ENCODE measurements at places on chromosomes 1 and 21.

GRCh38 chr1:238409191-238409850 is 518.6 kb upstream of the ZP4 start:
- DNase-seq: no peak

- no peak for DNase-seq
Observed at GRCh38 chr1:172837816-172838679, 179.1 kb downstream of the FASLG start.

GRCh38 chr1:160855181-160855981 is 7.3 kb downstream of the CD244 start:
- no peak for DNase-seq

DNA sequence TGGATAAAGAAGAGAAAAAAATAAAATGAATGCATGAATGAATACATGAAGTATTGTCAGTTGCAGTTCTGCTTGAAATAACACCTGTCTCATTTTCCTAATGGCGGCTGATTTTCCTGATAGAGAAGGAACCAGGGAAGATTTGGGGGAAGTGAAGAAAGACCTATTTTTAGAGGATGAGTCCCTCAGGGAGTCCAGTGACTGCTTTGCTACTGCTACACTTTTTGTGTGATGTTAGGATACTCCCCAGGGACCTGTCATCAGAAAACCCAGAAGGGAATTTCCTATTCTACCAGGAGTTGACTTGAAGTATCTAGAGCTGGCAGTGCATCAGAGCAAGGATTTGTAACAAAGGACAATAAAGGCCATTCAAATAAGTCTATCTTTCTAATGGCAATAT is 114.8 kb downstream of the MAB21L3 start:
- no peak for DNase-seq

DNA sequence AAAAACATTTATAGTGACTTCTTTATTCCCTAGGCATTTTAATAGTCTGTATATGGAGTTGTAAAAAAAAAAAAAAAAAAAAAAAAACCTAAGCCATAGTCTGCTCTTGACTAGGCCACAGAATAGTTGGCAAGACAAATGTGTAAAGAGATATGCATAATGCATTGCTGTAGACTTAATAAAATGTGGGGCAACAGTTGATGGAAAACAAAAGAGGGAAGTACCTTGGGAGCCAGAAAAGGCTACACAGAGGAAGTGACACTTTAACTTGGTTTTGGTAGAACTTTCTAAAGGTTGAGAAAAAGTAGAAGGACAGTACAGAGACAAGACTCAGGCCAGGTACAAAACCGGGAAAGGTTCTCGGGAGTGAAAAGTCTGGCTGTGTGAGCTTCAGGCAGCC is 802.9 kb upstream of the ADAMTS5 start:
- no peak for DNase-seq

GRCh38 chr1:82091729-82092128 is 291.0 kb downstream of the ADGRL2 start:
- no peak for DNase-seq

DNA sequence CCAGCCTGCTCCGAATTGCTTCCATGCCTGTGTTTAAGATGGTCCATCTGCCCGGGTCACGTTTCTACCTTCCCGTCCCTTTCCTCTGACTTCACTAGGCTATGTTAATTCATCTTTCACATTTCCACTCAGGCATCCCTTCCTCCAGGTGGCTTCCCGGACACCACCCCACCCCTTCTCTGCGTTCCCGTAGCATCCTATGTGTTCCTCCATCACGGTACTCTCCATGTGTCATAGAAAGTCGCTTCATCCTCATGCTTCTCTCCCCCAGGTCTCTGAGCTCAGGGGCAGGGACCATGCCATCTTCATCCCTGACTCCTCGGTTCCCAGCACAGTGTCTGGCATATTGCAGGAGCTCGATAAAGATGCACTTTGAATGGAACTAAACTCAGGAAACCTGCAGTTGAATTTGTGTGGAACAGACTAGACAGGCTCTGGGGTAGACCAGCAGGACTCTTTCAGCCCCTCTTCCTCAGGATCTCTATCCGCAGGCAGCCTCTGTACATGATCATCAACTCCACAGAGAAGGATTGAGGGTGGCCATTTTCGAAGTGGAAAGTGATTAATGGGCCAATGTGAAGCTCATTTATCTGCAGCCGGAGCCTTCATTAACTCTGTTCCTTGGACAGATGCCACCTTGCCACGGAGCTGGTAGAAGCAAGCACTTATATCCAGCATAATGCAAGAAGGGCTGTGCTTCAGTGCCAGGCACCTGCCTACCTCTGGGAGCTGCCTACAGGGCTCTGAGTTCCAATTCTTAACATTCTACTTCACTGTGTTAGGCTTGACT is 9.1 kb downstream of the C1orf226 start:
- no peak for DNase-seq

DNA sequence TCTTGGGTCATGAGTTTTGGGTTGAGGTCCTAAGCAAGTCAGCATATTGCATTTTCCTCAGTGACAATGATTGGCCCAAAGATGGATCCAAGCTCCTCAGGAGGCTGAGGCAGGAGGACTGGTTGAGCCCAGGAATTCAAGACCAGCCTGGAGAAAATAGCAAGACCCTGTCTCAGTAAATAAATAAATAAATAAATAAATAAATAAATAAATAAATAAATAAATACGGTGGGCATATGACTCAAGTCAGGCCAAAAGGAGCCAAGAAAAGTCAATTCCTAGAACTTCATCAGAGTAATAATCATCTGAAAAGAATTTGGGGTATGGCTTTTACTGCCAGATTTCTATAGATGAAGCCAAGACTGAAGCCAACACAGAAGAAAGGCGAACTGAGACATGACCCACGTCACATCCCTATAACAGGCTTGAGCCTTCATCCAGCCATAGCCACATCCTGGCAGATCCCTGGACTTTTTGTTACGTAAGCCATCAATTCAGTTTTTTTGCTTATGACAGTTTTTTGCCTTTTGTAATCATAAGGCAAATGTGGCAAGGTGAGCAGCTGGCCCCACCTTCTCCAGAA is 88.5 kb upstream of the NFASC start:
- DNase-seq: no peak

GRCh38 chr1:19345391-19345790 is 33.3 kb downstream of the SLC66A1 start:
- no peak for DNase-seq

DNA sequence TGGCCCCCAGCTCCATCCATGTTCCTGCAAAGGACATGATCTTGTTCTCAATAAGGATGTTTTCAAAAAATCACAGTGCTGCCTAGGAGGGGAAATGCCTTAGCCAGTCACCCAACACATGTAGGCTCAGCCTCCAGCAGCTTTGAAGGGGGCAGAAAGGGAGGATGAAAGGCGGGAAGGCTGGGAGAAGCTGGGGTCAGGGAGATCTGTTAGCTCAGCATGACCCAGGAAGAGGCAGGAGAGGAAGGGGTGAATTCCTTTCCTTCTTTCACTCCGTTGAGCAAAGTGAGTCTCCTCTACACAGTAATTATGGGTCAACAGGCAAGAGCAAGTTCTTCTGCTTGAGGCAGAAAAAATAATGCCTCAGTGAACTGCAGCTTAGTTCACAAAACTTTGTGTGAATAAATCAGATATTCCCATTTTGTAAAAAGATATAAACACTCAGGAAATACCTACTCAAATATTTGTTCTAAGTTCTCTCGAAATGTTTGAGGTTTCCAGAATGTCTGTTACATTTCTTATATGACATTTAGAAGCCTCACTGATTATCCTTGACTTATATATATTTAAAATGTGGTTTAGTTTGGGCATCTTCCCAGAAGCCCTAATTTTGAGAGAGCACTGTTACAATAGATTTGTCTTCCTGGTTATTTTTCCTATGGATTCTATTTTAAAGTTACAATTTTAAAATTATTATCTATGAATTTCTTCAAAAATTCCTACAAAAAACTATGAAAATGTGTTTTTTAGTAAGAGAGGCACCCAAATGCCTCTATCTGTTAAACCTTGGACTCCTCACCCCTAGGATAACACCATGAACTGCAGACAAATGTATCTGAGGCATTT is 116.8 kb downstream of the KCNJ6 start:
- no peak for DNase-seq

- no peak for DNase-seq
Observed at GRCh38 chr1:226063977-226064815, 1.7 kb downstream of the H3-3A start.

DNA sequence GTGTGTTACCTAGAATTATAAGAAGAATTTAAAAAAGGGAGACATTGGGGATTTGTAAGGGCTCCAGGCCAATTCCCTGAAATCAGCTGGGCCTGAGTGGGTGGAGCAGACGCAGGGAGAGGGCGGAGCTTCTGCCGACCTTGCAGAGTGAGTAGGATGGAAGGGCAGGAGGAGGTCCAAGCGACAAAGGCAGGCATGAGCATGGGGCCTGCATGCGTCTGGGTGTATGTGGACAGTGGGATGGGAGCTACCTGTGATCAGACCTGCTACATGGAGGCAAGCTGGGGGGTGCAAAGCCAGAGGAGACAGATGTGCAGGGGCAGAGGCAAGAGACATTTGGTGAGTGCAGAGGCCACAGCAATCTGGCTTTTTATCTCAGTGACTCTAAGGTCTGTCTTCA is 105.3 kb upstream of the OLIG2 start:
- DNase-seq: no peak

DNA sequence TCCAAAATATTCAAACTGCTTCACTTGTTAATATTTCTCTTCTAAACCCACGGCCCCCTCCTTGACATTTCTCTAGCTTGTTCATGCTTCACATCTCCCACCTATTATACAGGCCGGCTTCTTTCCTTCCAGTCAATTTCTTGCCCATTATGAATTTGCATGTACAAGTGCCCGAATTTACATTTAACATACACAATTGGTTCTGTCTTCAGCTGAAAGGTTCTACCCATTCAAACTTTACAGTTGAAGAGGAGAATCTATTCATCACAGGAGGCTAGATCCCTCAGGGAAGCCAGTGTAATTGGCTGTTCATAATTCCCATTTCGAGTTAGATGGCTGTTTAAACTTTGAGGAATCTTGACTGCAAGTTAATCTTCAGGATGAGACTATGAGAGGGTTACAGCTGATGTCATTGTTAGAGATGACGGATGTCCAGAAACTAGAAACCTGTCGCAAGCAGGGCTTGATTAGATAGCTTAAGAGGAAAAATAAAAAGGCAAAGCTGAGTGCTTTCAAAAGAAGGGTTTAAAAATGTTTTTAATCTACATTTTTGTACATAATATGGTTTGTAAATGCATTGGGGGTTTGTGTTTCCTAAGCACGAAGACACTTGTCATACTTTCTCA is 157.0 kb downstream of the ADSS2 start:
- no peak for DNase-seq

- no peak for DNase-seq
Observed at GRCh38 chr21:33578214-33578613, 10.3 kb downstream of the DONSON start.

- no peak for DNase-seq
Observed at GRCh38 chr1:38555130-38555529, 304.4 kb downstream of the RRAGC start.

GRCh38 chr1:217721692-217722091 is 90.5 kb downstream of the SPATA17 start:
- DNase-seq: no peak

DNA sequence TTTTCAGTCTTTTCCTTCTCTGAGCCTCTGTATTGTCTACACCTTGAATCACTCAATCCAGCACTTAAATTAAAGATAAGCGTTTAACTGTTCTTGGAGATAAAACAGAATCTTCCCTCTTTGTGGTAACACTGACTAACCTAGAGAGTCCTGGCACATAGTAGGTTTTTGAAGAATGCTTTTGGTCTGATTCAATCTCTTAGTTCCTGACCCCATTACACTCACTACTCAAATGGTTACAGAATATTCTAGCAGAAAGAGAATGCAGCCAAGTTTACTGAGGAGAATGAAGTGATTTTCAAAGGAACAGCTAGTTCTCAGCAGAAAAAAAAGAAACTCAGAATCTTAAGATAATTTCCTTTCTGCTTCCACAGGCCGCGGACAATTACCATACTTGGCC is 309.2 kb upstream of the PRMT6 start:
- no peak for DNase-seq

GRCh38 chr1:16440131-16440469 is 424 bp upstream of the NECAP2 start:
- DNase-seq: no peak

GRCh38 chr1:232018231-232019025 is 391.8 kb downstream of the DISC1 start:
- DNase-seq: no peak

- no peak for DNase-seq
Observed at GRCh38 chr1:37391211-37392011, 83.0 kb upstream of the ZC3H12A start.

- DNase-seq: no peak
Observed at GRCh38 chr1:180173451-180173850, 18.8 kb downstream of the QSOX1 start.

DNA sequence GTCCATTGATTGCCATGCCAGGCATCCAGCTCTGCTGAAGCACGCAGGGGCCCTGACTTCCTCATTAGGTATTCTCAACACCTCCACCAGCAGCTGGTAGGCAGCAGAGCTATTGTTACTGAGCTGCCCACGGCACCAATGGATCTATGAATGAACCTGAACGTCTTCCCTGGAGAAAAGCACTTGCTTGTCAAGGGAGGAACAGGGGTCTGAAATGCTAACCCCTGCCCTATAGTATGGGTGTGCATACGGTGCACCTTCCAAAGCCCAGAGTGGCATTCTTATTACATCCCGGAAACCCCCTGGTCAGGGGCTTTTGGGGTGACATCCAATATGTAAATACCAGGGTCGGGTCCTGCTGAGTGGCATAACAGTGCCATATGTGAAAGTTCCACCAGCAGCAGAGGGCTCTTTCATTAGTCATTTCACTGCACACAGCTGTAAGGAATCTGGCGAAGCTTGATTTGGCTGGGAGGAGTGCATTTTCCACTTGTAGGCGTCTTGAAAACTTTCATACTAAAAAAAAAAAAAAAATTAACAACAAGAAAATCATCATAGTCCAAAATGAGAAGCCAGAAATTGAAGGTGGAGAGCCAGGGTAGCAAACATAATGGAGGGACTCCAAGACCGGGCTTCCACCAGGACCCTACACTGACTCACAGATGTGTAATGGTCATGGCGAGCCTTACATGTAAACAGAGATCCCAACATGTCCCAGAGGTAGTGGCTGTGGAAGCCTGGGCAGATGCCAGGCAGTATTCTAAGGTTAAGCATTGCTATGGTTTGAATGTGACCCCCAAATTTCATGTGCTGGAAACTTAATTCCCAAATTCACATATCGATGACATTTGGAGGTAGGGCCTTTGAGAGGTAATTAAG is 58.8 kb upstream of the PRDX6 start:
- no peak for DNase-seq

- no peak for DNase-seq
Observed at GRCh38 chr1:221768444-221769066, 26.7 kb upstream of the DUSP10 start.

GRCh38 chr1:230058626-230059025 is 8.4 kb upstream of the GALNT2 start:
- no peak for DNase-seq

DNA sequence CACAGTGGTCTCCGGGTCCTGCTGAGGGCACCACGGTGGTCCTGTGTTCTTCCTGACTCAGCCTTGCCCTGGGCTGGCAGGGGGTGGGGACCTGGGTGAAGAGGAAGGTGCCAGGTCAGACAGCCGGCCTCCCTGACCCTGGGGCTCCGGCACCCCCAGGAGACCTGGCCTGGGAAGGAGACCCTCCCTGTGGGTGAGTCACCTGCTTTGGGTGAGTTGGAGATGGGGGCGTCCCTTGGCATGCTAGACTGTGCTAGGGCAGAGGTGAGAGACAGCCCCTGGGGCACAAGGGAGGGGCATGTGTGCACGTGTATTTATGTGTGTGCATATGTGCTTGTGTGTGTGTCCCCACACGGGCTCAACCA is 23.4 kb downstream of the SPSB1 start:
- DNase-seq: peak; percentile 18

GRCh38 chr1:3683992-3684391 is 31.7 kb downstream of the TP73 start:
- DNase-seq: no peak

All from stimulated activated CD8-positive, alpha-beta memory T cell treated with anti-CD3 and anti-CD28 coated beads, Interleukin-2, amount 100 ng/mL, for 48 hours (primary cell).